Stimulated activated CD8-positive, alpha-beta memory T cell treated with anti-CD3 and anti-CD28 coated beads, Interleukin-7, amount 100 ng/mL, for 1 hour (primary cell): ENCODE measurements at places on chromosomes 5 and 9.
A peak's percentile ranks its signal among the peaks of the same experiment; 100 is the strongest.

GRCh38 chr5:119708076-119708790 lies 78.9 kb downstream of the FAM170A start:
- no peak for DNase-seq

DNA sequence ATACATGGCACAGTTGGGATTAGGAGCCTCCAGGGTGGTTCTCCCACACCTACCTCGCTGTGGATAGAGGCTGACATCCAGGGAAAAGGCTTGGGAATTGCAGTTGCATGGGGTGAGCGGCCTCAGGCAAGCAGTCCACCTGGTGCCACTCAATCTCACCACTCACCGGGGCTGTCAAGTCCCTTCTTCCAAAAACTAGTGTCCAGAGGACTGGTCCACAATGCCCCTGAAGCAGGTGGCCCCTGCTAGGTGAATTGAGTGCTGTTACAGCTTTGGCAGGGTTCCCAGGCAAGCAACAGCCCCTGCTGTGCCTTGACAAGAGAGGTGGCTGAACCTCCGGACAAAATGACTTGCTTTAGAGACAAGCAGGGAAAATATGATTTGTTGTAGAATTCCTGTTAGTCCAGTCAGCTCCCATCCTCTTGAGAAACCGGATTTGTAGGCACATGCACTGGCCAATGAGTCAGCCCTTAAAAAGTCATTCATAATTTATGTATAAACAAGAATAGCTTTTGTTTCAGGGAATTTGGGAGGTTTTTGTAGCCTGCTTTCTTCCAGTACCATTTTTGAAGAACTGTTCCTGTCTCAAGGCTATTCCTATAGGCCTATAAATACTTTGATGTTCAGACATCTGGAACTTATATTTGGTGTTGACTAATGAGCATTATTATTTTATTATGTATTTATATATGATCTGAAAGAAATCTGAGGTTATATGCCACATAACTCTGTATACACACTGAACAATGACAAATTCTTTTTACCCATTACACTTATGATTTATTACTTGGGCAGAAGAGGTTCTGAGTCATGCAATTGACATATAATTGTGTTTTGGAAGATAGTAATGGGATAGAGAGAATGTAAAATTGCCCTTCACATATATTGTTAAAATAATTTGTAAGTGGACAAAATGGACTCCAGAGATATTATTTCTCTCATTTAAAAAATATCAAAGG lies 411.1 kb downstream of the ACTL7B start:
- no peak for DNase-seq

- no peak for DNase-seq
These were observed 9.7 kb downstream of the TERT start for GRCh38 chr5:1285141-1285540.

- DNase-seq = no peak
These were observed 386.1 kb downstream of the NTRK2 start for GRCh38 chr9:85055506-85056202.

GRCh38 chr5:1983401-1983800 lies 100.7 kb upstream of the IRX4 start:
- no peak for DNase-seq

DNA sequence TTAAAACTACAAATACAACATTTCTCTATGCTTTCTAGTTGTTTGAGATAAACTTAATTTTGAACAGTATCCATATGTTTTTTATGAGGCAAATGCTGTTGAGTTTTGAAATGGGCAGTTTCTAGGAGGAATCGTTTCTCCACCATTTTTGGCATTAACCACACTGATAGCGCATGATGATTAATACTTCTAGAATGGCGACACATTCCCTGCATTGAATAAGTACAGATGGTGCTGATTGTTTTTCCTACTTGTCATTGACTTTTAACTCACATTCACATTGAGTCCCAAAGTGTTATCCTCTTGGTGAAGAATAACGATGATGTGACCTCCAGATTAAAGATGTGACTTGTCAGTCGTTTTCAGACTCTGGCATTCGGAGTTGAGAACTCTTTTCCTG lies 6.5 kb upstream of the CCDC192 start:
- DNase-seq = no peak

- DNase-seq = no peak
These were observed 29.4 kb downstream of the DROSHA start for GRCh38 chr5:31502506-31502905.

DNA sequence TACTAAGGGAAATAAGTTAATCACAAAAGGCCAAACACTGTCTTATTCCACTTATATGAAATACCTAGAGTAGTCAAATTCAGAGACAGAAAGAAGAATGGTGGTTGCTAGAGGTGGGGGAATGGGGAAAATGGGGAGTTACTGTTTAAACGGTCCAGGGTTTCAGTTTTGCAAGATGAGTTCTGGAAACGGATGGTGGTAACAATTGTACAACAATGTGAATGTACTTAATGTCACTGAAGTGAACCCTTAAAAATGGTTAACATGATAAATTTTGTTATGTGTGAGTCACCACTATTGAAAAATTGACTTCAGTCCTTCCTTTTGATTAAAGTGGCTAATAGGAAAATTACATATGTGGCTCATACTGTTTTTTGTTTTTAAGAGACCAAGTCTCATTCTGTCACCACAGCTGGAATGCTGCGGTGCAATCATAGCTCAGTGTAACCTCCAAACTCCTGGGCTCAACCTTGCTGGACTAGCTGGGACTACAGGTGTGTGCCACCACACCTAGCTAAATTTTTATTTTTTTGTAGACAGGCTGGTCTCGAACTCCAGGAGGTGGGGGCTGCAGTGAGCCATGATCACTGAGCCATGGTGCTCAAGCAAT lies 8.7 kb downstream of the UBQLN1 start:
- DNase-seq = no peak

DNA sequence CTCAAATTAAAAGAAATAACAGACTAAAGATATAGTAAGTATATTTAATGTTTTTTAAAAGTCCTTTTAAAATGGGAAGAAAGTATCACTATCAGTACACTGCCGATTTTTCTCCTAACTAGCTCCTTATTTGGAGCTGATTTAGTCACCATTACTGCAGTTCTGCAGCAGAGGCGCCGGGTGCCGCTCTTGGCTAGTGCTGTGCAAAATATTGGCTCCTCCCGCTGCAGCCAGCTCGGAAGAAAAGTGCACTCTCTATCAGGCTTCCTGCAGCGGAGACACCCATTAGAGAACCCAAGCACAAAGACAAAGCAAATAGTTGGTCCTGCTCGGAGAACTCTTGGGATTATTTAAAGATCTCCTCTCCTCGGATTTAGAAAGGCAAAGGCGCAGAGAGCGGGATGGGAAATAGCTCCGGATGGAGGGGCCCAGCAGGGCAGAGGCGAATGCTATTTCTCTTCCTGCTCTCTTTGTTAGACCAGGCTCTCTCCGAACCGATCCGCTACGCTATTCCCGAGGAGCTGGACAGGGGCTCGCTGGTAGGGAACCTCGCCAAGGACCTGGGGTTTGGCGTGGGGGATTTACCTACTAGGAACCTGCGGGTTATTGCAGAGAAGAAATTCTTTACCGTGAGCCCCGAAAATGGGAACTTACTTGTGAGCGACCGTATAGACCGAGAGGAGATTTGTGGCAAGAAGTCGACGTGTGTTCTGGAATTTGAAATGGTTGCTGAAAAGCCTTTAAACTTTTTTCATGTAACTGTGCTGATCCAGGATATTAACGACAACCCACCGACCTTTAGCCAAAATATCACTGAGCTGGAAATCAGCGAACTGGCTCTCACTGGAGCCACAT lies at the start of gene PCDHGB3:
PCDHGB3 (plus strand) TSS at position 249 of the 855 bp plus-strand sequence; CDS start at position 402, 153 bp downstream.
- no peak for DNase-seq

DNA sequence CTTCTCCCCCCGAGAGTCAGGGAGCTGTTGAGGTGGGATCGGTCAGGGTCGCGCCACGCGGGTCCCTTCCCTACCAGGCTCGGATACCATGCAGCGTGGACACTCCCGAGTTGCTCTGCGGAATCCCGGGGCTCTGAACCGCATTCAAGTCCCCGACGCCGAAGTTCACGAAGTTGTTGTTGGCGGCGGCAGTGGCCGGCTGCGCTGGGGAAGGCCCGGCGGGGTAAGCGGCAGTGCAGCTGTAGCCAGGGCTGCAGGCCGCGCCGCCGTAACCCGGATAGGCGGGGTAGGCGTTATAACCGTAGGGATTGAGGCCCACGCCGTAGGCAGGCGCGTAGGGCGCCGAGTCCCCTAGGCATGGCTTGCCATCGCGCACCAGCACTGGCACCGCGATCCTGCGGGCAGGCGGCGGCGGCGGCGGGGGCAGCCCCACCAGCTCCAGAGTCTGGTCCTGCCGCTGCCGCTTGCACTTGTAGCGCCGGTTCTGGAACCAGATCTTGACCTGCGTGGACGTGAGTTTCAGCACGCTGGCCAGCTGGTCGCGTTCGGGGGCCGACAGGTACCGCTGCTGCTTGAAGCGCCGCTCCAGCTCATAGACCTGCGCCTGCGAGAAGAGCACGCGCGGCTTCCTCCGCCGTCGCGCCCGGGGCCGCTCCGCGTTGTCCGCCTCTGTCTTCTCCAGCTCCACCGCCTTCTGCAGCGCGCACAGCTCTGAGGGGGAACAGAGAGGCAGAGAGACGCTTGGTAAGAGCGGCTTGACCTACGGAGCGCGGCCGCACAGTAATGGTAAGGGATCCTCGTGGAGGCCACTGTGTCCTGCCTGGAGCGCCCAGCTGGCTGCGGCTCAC lies 2.3 kb downstream of the NKX2-5 start:
- DNase-seq = no peak

DNA sequence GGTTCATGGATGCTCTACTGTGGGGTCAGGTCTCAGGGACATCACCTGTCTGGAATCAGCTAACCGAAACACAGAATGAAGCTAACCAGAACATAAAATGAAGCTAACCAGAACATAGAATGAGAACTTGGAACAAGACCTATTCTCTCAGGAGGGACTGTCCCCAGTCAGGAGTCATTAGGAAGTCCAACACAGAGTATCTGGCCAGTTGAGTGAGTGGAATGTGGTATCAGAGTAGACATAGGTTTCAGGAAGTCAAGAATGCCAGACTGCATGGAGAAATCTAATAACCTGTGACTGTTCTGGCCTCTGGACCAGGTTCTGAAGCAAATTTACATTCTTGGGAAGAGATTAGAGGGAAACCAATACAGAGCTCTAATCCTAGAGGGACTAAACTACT lies 609.6 kb downstream of the PRELID2 start:
- no peak for DNase-seq

GRCh38 chr5:138077064-138077696 lies 6.7 kb upstream of the WNT8A start:
- peak; percentile 5 for DNase-seq

GRCh38 chr9:35482071-35482470 lies 7.8 kb upstream of the RUSC2 start:
- DNase-seq = no peak

GRCh38 chr5:84383296-84383815 lies 1.3 kb downstream of the EDIL3 start:
- no peak for DNase-seq

DNA sequence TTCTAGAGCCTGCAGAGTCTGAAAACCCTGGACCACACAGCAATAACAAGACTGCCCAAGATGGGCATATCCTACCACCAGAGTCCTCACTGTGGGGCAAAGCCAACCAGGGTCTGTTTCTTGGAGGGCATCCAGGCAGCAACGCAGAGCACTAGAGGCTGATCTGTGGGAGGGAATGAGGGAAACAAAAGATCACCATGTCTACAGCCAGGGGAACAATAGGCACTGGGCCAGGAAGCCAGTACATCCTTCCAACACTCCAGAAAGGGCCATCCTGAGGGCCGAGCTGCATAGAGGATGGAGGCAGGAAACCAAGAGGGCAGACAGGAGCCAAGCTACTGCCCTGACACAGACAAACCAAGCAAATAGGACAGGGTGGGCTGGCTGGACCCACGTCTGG lies 416.1 kb upstream of the IRX4 start:
- no peak for DNase-seq
